Stimulated activated CD8-positive, alpha-beta memory T cell treated with anti-CD3 and anti-CD28 coated beads, Interleukin-7, amount 100 ng/mL, for 48 hours (primary cell): ENCODE measurements at places on chromosomes 3 and 15.

GRCh38 chr3:19931180-19931692, 2.8 kb downstream of the EFHB start:
- DNase-seq, result peak; percentile 49

GRCh38 chr3:38658841-38659240, 9.4 kb upstream of the SCN5A start:
- no peak for DNase-seq

- DNase-seq, result no peak
These were observed 24.1 kb downstream of the NEK10 start for GRCh38 chr3:27345045-27345444.

DNA sequence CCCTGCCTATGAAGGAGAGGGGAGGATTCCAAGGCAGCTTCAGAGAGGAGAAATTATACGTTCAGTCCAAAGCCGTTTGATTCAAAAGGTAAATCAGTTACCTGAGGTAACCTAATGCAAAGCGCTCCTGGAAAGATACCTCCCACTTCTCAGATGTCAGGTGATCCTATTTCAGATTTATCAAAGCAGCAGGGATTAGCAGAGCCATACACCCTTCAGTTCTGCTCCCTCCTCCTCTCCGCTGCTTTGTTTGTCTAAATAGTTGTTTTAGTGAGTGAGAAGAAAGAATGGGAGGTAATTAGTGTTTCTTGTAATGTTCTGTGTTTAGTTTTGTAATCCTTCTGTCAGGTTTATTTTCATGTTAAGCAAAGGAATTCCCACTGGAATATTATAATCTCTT, 81.1 kb downstream of the SOX14 start:
- DNase-seq, result no peak

- no peak for DNase-seq
These were observed 15.2 kb downstream of the ATG7 start for GRCh38 chr3:11287404-11287803.

GRCh38 chr15:26967719-26968269, 3.2 kb upstream of the GABRG3 start:
- no peak for DNase-seq

DNA sequence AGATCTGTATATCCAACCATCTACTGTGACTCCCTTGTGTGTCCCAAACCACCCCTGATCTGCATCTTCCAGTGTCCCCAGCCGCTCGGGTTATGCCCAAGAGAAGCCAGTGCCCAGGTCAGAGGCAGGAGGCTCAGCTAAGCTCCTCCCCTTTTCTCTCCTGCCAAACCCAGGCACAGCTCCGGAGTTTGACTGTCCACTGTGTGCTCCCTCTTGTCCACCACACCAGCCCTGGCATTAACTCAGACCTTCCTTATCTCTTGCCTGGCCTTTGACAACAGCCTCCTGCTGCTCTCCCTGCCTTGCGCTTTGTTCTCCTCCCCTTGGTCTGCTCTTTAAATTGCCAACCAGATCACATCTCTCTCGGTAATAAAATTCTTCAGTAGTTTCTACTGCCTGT, 39.3 kb downstream of the DGKG start:
- DNase-seq, result no peak

DNA sequence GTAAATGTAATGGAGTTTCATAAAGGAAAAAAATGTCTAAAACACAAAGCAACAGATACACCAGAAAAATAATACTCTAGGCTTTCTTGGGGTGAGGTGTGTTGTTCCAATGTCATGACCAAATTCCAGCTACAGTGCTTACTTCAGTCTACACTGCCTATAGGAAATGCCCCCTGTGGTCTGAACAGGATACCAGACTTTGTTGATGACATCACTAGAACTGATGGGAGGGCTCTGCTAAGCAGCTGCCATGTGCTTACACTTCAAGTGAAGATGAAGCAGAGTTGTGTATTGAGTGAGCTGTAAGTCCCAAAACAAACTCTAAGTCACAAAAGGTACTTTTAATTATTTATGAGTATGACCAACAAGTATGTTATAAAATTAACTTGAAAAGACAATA, 456.1 kb upstream of the IL12A start:
- no peak for DNase-seq

DNA sequence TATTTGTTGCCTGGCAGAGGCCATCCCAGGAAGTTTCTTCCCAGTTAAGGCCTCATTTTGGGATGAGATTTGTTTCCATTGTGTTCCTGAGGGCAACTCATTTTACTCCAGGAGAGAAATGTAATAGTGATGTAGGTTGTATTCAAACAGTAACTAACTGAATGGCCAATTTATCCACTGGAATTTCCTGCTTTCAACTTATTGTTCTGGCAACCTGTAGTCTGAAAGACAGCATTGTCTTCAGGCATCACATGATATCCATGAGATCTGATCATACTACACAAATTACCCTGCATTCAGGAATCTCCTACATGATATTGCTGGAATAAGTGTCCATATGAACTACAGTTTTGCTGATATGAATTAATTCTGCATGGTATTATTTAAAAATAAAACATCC, 79.5 kb upstream of the FGF7 start:
- no peak for DNase-seq

DNA sequence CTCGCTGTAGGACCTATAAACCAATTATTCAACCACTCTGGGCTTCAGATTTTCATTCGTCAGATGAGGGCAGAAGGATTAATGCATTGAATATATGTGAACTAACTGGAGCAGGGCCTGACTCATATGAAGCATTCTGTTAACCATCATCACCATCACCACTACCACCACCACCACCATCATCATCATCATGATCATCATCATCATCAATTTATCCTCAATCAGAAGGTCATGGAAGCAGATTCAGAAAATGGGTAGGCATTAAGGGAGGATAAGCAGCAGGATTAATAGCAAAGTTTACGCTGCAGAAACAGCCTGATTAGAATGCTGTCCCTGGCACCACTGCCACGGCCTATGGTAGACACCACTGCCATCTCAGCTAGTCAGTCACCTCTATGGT, 407.5 kb upstream of the THBS1 start:
- DNase-seq, result no peak

DNA sequence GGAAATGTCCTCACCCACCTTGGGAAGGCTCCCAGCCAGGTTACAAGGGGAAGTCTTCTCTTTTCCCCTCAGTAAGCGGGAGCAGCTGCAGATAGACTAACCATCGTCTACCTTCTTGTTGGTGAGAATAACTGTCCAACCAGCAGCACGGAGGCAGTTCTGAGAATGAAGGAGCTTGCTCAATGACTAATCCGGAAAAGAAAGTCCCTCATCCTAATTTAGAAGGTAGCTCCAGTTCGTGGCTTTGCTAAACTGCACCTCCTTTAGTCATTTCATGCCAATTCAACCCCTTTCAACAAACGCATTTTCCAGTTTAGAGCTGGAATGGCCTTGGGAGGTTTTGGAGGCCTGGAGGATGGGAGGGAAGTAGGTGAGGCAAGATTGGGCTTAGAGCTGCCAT, 527.4 kb upstream of the PROK2 start:
- DNase-seq, result no peak

- DNase-seq, result no peak
These were observed 13.9 kb upstream of the IGDCC3 start for GRCh38 chr15:65391732-65392131.

- no peak for DNase-seq
These were observed 28.4 kb downstream of the TP63 start for GRCh38 chr3:189659571-189659970.

DNA sequence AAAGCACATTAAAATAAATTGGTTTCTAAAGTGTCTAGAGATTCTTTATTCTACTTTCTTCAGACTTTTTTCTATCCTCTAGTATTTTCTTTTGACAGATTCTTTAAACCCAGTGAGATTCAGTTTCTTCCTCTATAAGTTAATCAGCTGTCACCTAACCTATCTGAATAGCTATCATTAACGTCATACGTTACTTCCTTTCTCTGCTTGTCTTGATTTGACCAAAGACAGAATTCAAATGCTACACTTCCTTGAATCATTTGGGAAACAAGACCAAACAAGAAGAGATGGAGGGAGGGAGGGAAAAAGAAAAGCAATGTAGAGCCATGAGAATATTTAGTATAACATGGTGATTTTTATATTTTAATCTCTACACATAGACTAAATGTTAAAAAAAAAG, 235.2 kb downstream of the NAALADL2 start:
- no peak for DNase-seq

GRCh38 chr3:153410517-153410916, 248.5 kb downstream of the RAP2B start:
- no peak for DNase-seq

DNA sequence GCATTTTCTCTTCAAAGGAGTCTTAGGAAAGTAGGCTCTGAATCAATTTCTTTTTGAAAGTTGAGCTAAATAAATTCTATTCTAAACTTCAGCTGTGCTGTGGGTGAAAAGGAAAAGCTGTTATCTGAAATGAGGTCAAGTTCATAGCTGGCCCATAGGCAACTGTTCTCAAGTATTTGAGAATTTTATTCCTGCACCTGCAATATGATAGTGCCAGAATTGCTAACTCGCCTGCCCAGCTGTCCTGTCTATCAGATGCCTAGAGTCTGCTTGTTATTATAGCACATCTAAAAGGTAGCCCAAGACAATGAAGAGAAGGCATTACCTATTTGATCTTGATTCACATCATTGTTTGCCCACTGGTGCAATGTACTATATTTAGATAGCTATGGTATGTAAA, 798.7 kb downstream of the DIPK2A start:
- DNase-seq, result no peak

DNA sequence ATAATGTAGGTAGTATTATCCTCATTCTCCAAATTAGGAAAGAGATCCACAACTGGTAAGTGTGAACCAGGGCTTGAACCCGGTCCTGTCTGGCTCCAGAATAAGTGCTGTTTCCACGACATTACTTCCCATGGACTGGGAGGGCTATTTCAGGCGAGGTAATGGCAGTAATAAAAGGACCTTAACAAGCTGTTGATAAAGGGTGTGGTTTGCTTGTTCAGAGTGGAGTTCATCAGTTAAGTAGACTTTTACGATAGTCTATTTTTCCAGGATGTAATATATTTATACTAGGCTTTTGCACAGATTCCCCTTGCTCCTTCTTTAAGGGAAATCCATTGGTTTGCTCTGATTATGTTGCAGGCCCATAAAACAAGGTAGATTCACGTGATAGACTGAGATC, 88.4 kb upstream of the TNFAIP8L3 start:
- no peak for DNase-seq

DNA sequence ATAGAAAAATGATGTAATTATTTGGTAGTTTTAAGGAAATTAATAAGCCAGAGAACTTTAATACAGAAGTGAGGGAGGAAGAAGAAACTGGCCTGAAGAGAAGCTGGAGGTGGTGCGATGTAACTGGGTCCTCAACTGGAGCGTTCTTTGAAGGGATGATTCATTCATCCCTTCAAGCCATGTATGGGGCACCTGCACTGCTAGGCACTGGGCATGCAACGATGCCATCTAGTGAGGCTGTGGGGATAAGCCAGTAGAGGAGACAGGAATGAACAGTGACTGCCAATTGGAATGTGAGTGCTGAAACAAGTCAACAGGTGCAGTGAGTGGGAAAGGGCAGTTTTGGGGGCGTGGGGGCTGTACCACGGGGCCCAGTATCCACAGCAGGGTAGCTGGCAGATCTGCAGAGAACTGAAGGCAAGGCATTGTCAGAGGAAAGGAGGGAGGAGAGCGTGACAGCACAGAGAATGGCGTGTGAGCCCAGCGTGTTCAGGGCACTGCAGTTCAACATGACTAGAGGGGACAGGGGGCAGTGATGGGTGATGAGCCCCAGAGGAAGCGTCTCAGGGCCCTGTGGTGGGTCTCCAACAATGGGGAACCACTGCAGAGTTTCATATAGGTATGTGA, 3.8 kb upstream of the KIF23 start:
- peak; percentile 25 for DNase-seq

GRCh38 chr15:40891810-40892446, 2.3 kb upstream of the VPS18 start:
- DNase-seq, result no peak

- DNase-seq, result no peak
These were observed 95.1 kb upstream of the MELTF start for GRCh38 chr3:197124713-197125112.

DNA sequence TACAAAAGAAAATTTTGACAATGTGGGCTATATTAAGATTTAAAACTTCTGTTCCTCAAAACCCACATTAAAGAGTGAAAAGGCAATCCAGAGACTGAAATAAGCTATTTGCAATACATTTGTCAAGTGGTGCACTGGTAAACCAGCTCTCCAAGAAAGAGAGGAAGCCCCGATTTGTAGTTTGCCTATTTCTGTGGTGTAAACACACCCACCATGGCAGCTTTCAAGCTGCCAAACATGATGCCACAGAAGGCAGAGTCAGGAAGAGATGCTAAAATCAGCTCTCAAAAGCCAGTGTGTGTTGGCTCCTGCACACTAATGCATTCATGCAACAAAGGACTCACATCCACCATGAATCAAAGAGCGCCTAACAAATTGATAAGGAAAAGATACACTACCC, 17.5 kb downstream of the RFTN1 start:
- DNase-seq, result no peak

GRCh38 chr3:3082234-3082924, 27.8 kb downstream of the IL5RA start:
- no peak for DNase-seq

GRCh38 chr15:80036071-80036470, 23.4 kb upstream of the ZFAND6 start:
- no peak for DNase-seq

GRCh38 chr3:8556473-8556869, 54.8 kb downstream of the LMCD1 start:
- no peak for DNase-seq

DNA sequence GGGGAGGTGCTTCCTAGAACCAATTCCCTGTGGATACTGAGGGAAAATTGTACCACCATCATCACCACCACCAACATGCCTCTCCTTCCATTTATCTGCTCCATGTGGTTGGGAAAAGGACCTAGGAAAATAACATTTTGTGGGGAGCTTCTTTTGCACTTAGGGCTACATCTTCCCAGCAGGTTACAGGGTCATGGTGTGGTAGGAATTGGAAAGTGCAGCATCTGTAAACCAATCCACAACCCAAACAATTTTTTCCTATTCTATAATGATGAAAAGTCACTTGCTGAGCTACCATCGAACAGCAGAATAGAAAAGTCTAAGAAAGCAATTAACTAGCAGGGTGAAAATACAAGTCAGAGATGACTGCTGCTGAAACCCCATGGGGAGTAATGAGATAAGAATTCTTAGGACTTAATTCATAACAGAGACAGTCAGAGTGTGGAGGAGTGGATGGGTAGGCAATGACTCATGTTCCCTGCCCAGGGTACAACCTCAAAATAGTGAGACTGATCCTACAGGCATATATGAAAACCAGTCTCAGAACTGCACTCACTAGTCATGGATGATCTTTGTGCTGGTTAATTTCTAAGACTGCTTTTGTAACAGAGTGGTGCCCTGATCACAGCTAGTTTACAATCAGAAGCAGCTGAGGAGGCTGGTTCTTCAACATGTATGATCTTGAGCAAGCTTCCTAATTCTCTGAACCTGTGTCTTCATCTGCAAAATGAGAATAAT, 38.1 kb upstream of the LEKR1 start:
- DNase-seq, result no peak

- no peak for DNase-seq
These were observed 106.5 kb downstream of the MYO9A start for GRCh38 chr15:72011302-72011942.

GRCh38 chr3:27454461-27454860, 29.7 kb downstream of the SLC4A7 start:
- DNase-seq, result no peak

GRCh38 chr3:34312684-34313083, 514.3 kb downstream of the PDCD6IP start:
- DNase-seq, result no peak

GRCh38 chr3:30855400-30856292, 38.8 kb downstream of the GADL1 start:
- DNase-seq, result no peak
